ENCODE measurements at places on chromosomes 5 and 9.

- DNase-seq = no peak
Measured at GRCh38 chr5:171659896-171660295, 125.7 kb upstream of the SMIM23 start.

GRCh38 chr5:14855366-14855765 is 16.2 kb downstream of the ANKH start:
- DNase-seq = no peak

- no peak for DNase-seq
Measured at GRCh38 chr5:73442231-73442811, 6.3 kb downstream of the FOXD1 start.

DNA sequence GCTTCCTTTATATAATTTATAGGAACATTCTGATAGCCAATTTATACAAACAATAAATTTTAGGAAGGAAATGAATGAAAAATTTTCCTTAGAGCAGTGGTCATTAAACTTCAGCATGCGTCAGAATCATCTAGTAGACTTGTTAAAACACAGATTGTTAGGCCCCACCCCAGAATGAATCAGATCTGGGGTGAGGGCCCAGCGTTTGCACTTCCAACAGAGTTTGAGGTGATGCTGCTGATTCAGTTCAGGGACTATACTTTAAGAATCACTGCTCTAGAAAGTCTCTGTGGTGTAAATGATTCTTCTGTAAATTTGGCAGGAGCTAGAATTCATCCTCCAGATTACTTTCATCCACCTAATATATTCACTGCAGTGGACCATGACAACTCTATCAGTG is 80.4 kb downstream of the SLC12A2 start:
- DNase-seq = no peak

GRCh38 chr9:89153232-89154017 is 25.2 kb downstream of the SHC3 start:
- DNase-seq = no peak

Measured in NCI-H146 (cell line).